Activated CD8-positive, alpha-beta memory T cell treated with anti-CD3 and anti-CD28 coated beads for 1 hour (primary cell): ENCODE measurements at places on chromosomes 5 and 9.

- no peak for DNase-seq
Measured at GRCh38 chr5:10328323-10328722, 20.6 kb upstream of the CMBL start.

DNA sequence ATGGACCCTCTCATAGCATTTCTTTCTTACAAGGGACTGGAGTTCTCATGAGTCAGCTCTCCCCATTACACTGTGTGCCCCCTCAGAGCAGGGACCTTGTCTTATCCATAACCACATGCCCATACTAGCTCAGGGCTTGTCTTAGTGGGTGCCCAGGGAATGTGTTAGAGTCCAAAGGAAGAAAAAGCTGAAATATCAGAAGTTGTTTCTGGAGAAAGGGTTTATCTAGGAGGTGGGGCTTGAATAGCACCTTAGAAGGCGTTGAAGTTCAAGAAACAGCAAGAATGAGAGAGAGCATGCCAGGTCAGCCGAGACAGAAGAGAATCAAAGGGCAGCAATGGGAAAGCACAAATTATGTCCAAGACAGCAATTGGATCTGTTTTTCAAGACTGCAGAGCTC lies 109.4 kb downstream of the TTLL11 start:
- DNase-seq, result no peak

DNA sequence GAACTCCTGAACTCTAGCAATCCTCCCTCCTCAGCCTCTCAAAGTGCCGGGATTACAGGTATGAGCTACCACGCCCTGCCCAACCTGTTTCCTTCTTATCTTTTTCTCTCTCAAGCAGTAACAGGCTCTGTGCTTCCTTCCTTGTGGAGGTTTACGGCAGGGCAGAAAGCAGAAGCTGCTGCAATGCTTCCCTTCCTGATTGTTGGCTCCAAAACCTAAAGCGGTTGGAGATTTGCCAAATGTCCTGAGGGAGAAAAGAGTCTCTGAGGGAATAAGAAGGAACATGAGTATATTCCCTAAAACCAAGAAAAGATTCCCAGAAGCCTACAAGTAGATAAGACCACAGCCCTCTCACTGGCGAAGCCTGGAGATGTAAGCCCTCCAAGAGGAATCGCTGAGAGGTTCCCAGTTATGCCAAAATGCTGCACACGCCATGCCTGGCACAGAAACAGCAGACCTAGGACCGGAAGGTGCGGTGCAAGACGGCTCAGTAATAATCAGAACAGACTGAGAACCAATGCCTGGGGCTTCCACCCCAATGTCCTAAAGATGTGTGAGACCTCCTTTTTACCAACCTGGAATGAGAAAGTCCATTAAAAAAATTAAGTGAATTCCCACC lies 73.2 kb downstream of the APTX start:
- DNase-seq, result no peak

DNA sequence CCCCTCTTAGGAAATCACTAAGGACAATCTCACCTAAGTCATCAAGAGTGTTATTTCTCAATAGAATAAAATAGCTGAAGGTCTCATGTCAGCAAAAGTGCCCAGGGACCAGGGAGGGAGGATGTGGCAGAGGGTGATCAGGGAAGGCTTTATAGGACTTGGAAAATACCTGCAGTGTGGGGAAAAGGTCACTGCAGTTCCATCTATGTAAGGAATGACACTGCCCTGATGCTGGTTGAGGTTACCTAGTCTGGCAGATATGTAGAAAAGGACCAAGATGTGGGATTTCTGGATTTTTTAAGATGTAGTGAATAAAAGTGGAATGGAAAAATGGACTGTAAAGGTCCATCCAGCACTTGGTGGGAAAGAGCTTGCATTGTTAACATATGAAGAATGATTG lies 18.3 kb downstream of the PRDM9 start:
- no peak for DNase-seq

DNA sequence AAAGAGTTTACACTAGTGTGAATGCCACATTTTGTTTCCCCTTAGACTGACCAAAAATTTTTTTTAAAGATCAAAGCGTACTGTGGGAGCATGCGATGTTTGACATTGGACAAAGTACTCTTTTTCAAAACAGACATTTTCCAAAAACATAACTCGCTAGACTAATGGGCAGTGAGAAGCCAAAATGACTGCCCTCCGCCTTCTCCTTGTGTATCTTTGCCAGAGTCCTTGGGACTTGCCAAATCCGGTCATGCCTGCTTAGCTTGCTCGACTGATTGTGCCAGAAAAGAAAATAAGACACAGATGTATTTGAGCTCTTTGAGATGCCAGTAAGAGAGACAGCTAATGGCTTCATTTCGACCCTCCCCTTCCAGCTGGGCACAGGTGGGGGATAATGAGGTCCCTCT lies 157.5 kb downstream of the MAPKAP1 start:
- no peak for DNase-seq

GRCh38 chr5:175842951-175843793 lies 28.2 kb upstream of the CPLX2 start:
- no peak for DNase-seq

DNA sequence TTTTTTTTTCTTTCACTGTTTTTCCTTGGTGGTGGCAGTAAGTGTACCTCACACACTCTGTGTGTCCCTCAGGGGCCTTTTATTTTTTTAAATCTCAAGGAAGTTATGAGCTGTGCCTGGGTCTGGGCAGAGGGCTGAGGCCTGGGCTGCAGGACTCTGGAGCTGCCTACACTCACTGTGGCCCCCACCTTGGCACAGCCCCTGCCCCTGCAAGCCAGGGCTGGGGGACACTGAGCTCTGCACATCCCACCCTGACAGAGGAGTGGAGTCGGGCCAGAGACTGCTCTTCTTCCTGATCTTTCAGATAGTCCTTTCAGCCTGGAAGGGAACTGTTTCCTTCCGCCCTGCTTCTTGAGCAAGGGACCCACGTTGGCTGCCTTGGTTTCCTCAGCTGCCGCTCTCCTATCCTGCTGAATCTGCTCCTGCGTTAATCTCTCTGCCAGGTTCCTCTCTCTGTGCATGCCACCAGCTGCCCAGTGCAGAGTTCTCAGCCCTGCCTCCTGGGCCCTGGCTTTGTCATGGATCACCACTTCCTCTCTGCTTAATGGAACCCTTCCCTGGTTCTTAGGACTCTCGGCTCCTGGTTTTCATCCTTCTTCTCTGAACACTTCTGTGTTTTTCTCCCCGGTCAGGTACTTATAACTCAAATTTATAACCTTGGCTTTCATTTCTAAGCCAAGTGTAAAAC lies 502.3 kb downstream of the DIRAS2 start:
- DNase-seq, result no peak

GRCh38 chr5:74977471-74977870 lies 74.9 kb downstream of the GCNT4 start:
- DNase-seq, result no peak

- no peak for DNase-seq
Measured at GRCh38 chr5:170751631-170752030, 31.9 kb upstream of the GABRP start.

DNA sequence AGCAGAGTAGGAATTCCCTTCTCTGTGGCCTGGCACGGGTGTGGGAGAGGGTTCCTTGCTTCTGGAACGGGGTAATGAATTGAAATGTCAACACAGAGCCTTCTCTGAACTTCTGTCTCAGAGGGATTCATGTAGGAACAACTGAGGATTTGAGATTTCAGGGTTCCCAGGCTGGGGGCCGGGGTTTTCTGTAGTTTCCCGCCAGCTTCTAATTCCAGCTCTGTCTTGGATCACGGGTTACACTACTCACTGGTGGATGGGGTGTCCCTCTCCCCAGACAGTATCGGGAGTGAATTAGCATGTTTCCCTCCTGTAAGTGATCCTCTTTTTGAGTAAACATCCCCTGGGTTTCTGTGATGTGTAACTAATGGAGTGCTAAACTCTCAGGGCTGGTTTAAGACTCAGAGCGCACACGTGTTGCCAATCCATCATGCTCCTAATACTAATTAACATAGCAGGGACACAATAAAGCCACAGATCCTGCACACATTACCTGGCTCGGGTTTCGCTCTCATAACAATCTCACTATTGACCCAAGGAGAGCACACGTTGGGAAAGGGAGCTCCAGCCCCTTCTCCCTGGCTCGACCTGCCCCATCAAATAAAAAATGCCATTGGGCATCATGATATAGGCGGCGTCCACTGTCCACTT lies 18.1 kb upstream of the DMRT2 start:
- DNase-seq, result no peak

DNA sequence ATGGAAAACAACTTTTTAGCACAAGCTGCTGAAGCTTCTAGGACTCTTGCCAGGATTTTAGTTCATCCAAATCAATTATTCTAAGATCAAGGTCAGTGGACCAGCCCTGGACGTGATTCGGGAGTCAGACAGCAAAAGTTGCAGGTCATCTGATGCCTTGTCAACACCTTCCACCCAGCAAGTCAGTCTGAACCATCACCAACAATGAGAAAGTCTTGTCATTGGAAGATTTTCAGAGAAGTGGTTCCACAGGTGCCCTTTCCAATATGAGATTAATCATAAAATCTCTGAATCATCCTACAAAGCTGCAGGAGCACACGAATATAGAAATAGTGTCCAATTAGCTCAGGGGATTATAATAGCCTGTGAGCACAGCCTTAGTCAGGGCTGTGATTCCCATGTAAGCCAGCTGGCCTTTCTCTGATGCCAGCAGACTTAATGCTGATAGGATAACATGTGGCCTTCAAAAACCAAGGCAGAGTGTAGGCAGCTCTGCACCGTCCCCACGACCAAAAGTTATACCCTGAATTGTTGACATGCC lies 445.0 kb upstream of the TRPC7 start:
- no peak for DNase-seq

GRCh38 chr9:112248722-112249121 lies 73.6 kb upstream of the SUSD1 start:
- no peak for DNase-seq

GRCh38 chr5:78661044-78661443 lies 12.5 kb upstream of the LHFPL2 start:
- DNase-seq, result no peak

DNA sequence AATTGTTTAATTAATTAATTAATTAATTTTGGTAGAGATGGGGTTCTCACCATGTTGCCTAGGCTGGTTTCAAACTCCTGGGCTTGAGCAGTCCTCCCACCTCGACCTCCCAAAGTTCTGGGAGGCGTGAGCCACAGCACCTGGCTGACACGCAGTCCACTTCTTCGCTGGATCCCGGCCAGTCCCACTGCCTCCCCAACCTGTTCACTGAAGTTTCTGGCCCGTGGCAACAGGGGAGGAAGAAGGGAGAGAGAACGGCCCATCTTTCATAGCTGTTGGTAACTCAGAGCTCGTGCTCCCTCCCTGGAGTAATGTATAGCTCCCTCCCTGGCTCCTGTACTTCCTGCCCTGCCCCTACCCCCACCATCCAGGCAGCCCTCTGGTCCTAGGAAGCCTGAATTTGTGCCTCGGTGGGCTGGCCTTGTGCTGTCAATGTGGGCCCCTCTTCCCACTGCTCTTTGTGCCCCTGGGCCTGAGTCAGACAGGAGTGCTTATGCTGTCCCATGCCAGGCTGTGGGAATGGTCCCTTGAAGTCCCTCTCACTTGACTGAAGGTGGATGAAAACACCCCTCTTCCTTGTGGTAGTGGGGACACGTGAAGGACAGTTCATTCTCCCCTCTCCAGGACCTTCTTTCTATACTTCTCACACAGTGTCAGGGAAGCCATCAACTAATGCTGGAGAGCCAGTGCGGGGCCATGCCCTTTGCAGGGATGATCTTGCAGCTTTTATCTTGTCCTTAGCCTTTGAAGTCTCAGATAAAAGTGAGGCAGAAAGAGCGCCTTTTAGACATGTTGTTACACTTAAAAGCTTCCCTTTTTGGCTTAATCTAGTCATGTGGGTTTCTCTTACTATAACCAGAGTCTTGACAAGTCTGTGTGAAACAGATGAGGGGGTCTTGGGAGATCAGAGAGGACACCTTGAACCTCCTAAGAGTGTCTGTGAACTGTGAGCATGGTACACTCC lies 38.1 kb downstream of the ANGPTL2 start:
- no peak for DNase-seq

DNA sequence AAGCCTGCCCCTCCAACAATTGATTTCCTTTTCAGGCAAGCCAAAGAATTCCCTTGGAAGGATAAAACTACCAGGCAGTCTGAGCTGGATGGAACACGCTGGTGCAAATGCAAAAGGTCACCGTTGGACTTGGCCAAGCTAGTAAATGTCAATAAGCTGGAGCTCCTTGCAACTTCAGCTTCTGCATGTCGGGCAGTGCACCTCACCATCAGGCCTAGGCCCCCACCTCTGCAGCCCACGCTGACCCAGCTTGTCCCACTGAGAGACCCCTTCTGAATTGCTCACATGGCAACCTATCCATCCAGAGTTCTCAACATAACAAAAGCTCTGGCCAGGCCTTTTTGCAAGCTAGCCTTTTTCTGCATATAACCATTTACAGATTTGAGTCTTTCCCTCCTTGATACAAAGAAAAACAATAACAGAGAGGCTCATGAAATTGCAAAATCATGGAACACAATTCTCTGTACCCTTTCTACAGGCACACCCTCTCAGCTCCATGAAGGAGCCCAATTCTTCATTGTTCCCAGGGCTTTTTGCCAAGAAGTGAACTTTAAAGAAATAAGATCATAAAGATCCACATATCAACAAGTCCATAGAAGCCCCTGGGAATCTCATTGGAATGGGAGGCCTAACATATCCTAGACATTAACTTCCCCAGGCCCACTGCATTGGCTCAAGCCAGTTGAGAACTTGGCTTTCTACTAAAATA lies 123.9 kb upstream of the SLIT3 start:
- no peak for DNase-seq

- no peak for DNase-seq
Measured at GRCh38 chr9:126806336-126806735, 1.5 kb downstream of the ZBTB43 start.

DNA sequence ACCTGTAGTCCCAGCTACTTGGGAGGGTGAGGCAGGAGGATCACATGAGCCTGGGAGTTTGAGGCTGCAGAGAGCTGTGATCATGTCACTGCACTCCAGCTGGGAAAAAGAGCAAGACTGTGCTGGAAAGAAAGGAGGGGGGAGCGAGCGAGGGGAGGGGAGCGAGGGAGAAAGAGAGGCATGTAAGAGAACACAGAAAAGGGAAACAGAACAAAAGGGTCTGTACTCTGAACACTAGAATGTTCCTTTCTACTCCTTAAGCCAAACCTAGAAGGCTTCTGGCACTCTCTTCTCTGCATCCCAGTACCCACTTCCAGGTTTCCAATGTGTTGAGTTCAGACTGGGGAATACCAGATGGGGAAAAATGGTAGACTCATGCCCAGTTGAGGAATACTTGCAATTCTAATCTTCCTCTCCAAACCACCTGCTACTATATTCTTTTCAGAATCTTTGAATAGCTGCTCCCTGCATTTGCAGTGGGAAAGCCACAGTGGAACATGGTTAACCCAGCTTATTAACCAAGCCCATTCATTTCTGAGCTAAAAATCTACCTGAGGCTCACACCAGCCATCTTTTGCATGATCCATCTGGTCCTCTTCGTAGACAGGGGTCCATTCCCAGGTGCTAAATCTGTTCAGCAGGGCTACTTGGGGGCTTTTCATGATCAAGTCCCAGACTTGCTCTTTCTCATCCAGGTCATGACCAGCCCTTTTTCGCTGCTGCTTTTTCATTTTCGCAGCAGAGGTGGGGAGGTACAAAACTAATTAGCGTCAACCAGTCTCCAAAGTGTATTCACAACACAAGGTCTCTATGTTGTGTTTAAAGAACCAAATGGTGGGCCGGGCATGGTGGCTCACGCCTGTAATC lies 34.9 kb downstream of the SEMA4D start:
- DNase-seq, result no peak
